CD4-positive, alpha-beta T cell (primary cell): ENCODE measurements at places on chromosomes 1 and 21.

GRCh38 chr1:1337793-1338147 is 6.7 kb downstream of the TAS1R3 start:
- H3K27me3 ChIP-seq = no peaks in the 10 kb centered on the region
- H3K36me3 ChIP-seq = peaks cover 15% of the 10 kb centered on the region
- H3K4me1 ChIP-seq = no peaks in the 10 kb centered on the region
- H3K27ac ChIP-seq = no peak overlapping the region
- DNase-seq = no peak

DNA sequence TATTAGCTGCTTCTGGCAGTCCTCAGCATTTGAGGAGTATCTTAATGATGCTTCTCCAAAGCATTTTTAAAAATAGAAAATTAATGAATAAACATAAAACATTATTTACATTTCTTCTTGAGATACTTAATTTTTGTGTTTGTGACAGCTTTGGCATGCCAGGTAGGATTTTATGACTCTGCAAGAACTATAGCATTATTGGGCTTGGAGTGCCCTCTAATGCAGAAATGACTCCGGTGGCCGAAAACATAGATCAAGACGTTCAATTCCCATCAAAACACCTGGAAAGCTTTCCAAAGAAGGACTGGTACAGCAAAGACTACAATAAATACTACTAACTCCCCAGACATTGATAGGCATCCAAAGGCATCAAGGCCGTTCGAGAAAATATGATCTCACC is 366.4 kb upstream of the CXADR start:
- no peaks in the 10 kb centered on the region for H3K27me3 ChIP-seq
- no peak overlapping the region for H3K27ac ChIP-seq
- H3K4me1 ChIP-seq = no peaks in the 10 kb centered on the region
- H3K36me3 ChIP-seq = no peaks in the 10 kb centered on the region

- H3K27ac ChIP-seq = no peak overlapping the region
- DNase-seq = no peak
Observed at GRCh38 chr1:198809247-198809646, 170.4 kb downstream of the PTPRC start.

DNA sequence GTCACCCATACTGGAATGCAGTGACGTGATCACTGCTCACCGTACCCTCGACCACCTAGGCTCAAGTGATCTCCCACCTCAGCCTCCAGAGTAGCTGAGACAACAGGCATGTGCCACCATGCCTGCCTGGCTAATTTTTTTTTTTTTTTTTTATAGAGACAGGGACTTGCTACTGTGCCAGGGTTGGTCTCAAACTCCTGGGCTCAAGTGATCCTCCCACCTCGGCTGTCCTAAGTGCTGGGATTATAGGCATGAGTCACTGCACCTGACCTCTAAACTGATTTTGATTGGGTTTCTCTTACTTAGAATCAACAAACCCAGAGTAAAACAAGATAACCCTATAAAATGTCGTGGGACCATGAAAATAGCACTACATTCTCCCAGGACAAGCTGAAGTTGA is 112.0 kb downstream of the UBE2U start:
- no peak overlapping the region for H3K4me3 ChIP-seq
- H3K27me3 ChIP-seq = no peaks in the 10 kb centered on the region
- no peaks in the 10 kb centered on the region for H3K4me1 ChIP-seq
- no peak overlapping the region for H3K27ac ChIP-seq
- H3K36me3 ChIP-seq = no peaks in the 10 kb centered on the region

GRCh38 chr1:78843546-78843945 is 163.0 kb downstream of the ADGRL4 start:
- no peak overlapping the region for H3K27ac ChIP-seq
- H3K27me3 ChIP-seq = no peaks in the 10 kb centered on the region
- H3K4me1 ChIP-seq = no peaks in the 10 kb centered on the region
- DNase-seq = no peak
- H3K36me3 ChIP-seq = no peaks in the 10 kb centered on the region

- H3K36me3 ChIP-seq = peaks cover 44% of the 10 kb centered on the region
- no peak overlapping the region for H3K4me3 ChIP-seq
- no peak for DNase-seq
- no peaks in the 10 kb centered on the region for H3K27me3 ChIP-seq
- no peak overlapping the region for H3K27ac ChIP-seq
Observed at GRCh38 chr21:43944078-43944633, 68.0 kb upstream of the TRAPPC10 start.

DNA sequence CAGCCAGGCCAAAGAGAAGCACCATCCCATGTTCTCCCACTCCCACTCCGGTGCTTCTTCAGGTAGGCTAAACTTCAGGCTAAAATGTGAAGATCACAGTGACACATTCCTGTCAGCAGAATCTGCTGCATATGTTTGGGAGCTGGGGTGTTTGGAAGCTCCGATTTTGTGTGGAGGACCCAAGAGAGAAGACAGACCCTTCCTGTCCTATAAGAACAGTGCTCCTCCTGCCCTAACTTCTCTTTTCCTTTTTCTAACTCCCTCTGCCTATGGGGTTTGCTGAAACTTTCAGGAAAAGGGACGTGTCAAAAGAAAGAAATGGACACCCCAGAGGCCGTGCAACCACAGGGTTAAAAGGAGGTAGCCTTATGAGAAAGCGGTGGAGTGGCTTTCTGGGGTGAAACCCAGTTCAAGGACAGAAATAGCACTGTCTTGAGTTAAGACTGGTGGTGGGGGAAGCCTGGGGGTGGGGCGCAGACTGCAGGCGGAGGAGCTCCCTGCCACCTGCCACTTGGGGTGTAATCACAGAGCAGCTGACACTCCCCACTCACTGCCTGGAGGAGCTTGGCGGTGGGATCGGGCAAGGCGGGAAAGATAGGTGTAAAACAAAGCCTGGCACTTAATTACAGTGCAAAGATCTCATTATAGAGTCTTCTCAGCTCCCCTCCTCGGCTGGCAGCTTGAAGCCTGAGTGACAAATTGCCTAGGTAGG is 645 bp upstream of the TLR5 start:
- H3K4me3 ChIP-seq = peak overlapping the region; percentile 64
- no peaks in the 10 kb centered on the region for H3K36me3 ChIP-seq
- DNase-seq = peak; percentile 29
- no peaks in the 10 kb centered on the region for H3K27me3 ChIP-seq

DNA sequence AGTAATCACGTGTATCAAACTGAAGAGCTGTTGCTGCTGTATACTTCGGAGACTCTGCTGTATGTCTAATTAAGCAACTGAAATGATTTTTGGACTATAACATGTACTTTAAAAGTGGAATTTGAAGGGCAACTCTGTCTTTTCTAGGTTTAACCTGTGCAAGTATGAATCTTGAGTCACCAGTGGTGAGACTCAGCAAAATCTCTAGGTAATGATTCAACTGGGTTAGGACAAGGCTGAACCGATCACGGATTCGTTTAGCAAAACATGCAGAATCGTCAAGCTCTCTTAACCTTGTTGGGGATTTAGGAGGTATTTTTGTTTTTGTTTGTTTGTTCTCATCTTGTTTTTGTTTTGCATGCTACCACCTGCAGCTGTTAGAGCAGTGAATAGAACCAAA is 149.6 kb downstream of the CYYR1 start:
- H3K27me3 ChIP-seq = no peaks in the 10 kb centered on the region
- no peaks in the 10 kb centered on the region for H3K36me3 ChIP-seq
- H3K27ac ChIP-seq = no peak overlapping the region
- DNase-seq = no peak
- H3K4me3 ChIP-seq = no peak overlapping the region
- H3K4me1 ChIP-seq = no peaks in the 10 kb centered on the region

GRCh38 chr1:168470901-168471431 is 72.8 kb downstream of the XCL2 start:
- no peak overlapping the region for H3K27ac ChIP-seq
- no peaks in the 10 kb centered on the region for H3K36me3 ChIP-seq
- H3K4me1 ChIP-seq = peaks cover 39% of the 10 kb centered on the region
- no peaks in the 10 kb centered on the region for H3K27me3 ChIP-seq
- H3K4me3 ChIP-seq = no peak overlapping the region

- peaks cover 3% of the 10 kb centered on the region for H3K4me1 ChIP-seq
- no peaks in the 10 kb centered on the region for H3K27me3 ChIP-seq
- no peak overlapping the region for H3K4me3 ChIP-seq
Observed at GRCh38 chr1:39933956-39934941, 20.7 kb upstream of the MFSD2A start.

DNA sequence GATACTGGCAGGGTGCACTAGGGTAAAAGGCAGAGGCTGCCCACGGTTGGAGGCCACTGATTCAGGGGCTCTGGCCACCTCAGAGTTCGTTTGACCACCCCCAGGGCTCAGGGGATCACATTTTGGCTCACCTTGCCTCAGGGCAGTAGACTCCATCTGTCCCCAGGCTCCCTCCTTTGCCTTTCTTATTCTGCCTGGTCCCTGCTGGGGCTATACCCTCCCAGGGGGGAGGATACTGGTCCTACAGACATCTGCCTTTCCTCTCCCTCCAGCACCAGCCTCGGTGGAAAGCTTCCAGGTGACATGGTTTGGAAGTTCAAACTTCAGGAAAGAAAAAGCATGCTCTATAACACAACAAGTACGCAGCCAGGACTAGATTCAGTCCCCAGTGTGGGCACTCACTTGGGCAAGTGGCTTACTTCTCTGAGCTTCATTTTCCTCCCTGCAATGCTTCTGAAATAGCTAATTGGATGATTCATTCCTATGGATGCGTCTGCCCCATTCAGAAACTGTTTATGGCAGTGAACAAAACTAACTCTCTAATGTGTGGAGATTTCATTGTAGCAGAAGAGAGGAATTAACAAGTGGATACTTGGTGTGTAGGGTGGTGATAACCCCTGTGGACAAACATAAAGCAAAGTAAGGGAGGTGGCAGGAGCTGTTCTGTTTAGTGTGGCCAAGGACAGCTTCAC is 154.8 kb downstream of the TRABD2B start:
- DNase-seq = no peak
- H3K36me3 ChIP-seq = no peaks in the 10 kb centered on the region
- H3K27me3 ChIP-seq = peaks cover 8% of the 10 kb centered on the region
- H3K4me1 ChIP-seq = no peaks in the 10 kb centered on the region
- H3K27ac ChIP-seq = no peak overlapping the region
- H3K4me3 ChIP-seq = no peak overlapping the region

GRCh38 chr1:107914119-107914765 is 50.7 kb downstream of the VAV3 start:
- H3K27me3 ChIP-seq = no peaks in the 10 kb centered on the region
- H3K4me3 ChIP-seq = no peak overlapping the region
- no peak for DNase-seq
- no peaks in the 10 kb centered on the region for H3K4me1 ChIP-seq
- H3K36me3 ChIP-seq = no peaks in the 10 kb centered on the region

DNA sequence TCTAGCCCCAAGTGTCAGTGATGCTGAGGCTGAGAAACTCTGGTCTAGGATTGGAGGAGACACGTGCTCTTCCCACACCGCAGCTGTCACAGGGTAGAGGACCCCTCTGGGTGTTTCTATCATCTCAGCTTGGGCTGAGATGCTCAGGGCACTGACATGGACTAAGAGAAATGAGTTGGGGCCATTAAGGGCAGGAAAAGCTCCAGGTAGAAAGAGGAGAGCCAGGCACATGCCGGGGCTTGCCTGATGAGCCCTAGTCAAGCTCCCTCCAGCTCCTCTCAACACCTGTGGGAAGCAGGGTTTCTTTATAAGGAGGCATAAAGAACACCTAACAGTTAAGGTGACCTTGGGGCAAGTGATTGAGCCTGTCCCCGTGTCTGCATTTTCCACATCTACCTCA is 17.3 kb downstream of the ABCA4 start:
- no peak for DNase-seq
- no peaks in the 10 kb centered on the region for H3K36me3 ChIP-seq

- H3K4me3 ChIP-seq = no peak overlapping the region
- DNase-seq = no peak
- no peaks in the 10 kb centered on the region for H3K36me3 ChIP-seq
- peaks cover 4% of the 10 kb centered on the region for H3K4me1 ChIP-seq
Observed at GRCh38 chr21:43348170-43348766, 78.7 kb downstream of the SIK1 start.

DNA sequence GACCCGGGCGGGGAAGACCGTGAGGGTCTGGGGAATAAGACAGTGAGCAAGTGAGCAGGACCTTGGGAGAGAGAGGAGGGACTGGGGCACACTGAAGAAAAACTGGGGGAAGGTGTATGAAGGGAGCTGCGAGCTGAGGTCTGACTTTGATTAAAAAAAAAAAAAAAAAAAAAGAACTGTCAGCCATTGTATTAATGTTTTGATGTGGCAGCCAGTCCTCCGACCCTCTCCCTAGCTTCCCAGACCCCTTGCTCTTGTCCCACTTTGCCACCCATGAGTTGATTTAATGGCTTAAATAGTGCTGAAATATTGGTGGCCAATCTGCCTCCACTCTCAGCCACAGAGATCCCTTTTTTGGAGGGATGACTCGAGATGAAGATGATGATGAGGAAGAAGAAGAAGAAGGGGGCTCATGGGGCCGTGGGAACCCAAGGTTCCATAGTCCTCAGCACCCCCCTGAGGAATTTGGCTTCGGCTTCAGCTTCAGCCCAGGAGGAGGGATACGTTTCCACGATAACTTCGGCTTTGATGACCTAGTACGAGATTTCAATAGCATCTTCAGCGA is 652 bp downstream of the HAX1 start:
- peak overlapping the region; percentile 81 for H3K27ac ChIP-seq
- H3K4me3 ChIP-seq = peak overlapping the region; percentile 82
- peaks cover 51% of the 10 kb centered on the region for H3K36me3 ChIP-seq
- no peak for DNase-seq

- no peaks in the 10 kb centered on the region for H3K4me1 ChIP-seq
- H3K27ac ChIP-seq = no peak overlapping the region
- H3K27me3 ChIP-seq = no peaks in the 10 kb centered on the region
- no peaks in the 10 kb centered on the region for H3K36me3 ChIP-seq
- DNase-seq = no peak
Observed at GRCh38 chr1:204224655-204225054, 10.9 kb upstream of the GOLT1A start.

GRCh38 chr1:116514708-116515525 is 55.9 kb downstream of the CD58 start:
- no peaks in the 10 kb centered on the region for H3K36me3 ChIP-seq
- H3K27ac ChIP-seq = peak overlapping the region; percentile 46
- DNase-seq = peak; percentile 61
- peak overlapping the region; percentile 1 for H3K4me3 ChIP-seq
- H3K27me3 ChIP-seq = no peaks in the 10 kb centered on the region
- H3K4me1 ChIP-seq = peaks cover 59% of the 10 kb centered on the region

GRCh38 chr21:18716578-18717138 is 313.1 kb upstream of the TMPRSS15 start:
- H3K4me1 ChIP-seq = no peaks in the 10 kb centered on the region
- no peaks in the 10 kb centered on the region for H3K36me3 ChIP-seq
- H3K27me3 ChIP-seq = no peaks in the 10 kb centered on the region
